Hypothalamus (tissue), 51 donors: ENCODE measurements at places on chromosomes 2 and 18.

DNA sequence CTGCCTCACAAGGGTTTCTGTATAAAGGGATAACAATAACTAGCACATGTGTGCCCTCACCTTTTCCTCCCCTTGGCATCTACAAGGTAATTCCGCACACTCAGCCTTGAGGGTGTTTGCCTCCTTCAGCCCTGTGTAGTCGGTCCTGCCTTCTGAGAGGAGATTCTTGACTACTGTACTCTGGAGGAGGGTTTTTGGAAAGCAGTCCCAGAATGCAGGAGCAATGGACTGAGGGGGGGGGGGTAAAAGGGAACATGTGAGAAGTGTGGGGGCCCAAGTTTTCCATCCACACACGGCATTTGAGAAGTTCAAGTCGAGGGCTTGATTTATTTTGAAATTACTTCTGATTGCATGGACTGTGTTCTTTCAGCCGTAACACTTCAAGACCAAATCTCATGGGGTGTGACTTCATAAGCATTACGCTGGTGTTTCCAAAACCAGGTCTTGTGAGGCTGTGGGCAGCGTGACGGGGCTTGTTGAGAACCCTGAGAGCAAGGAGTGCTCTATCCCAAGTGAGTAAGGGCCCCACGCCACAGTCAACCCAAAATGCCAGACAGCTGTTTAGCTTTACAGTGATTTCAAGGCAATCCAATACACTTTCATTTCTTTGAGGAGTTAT lies 198.7 kb upstream of the MEIS1 start:
- no peak for DNase-seq

GRCh38 chr2:197889041-197889440 lies 84.6 kb downstream of the PLCL1 start:
- no peak for DNase-seq

DNA sequence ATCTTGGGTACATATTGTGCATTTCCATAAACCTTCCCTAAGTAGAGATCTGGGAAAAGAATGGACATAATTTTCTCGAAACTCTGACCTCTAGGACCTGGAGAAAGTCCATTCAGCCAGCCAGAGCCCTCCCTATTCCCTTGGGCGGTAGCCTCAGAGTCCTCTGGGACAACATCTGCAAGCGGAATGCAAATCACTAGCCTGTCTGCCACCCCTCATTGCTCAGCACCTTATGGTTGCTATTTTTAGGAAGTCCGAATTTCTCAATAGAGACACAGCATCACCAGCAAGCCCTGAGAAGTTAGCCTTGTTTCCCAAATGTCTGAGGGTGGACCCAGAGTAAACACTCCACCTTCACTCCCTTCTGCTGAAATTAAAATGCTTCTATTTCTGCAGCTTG lies 17.6 kb upstream of the CD28 start:
- DNase-seq: no peak

GRCh38 chr2:23120161-23120560 lies 264.8 kb upstream of the KLHL29 start:
- no peak for DNase-seq

DNA sequence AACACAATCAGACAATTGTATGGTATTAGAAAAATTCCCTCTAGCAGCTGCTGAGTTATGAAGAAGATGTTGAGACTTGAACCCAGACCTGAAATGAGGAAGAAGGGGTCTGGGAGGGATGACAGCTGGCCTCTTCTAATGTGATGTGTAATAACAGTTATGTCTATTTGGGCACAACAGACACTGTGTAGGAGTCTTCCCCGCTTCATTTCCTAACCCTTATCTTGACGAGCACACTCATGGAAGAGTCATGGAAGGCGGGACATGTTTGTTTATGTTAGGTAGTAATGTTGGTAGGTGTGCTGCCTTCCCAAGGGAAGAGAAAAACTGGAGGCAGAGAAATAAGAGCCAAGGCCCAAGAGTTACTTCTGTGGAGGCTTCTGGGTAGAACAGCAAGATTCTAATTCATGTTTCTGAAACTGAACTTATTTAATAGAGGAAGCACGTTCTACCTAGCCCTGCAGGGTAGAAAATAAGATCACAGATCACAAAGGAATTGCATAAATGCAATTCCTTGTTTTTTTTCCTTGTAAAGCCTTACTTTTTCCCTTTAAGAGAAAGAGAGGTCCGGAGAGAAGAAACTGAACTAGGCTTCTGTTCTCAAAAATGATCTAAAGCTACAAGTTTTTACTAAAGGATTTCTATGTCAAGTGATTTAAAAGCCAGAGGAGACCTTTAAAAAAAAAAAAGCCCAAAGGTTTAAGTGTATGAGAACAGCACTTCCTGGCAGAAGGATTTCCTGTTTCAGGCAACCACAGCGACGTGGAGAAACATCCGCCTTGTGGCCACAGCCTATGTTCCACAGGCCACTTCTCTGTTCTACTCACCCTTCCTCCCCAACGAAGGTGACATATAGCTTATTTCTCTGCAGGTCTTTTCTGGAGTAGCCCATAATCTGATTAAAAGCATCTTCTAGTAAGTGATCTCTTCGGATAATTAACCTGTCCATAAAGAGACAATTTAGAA lies 68.5 kb upstream of the STK17B start:
- DNase-seq: no peak

DNA sequence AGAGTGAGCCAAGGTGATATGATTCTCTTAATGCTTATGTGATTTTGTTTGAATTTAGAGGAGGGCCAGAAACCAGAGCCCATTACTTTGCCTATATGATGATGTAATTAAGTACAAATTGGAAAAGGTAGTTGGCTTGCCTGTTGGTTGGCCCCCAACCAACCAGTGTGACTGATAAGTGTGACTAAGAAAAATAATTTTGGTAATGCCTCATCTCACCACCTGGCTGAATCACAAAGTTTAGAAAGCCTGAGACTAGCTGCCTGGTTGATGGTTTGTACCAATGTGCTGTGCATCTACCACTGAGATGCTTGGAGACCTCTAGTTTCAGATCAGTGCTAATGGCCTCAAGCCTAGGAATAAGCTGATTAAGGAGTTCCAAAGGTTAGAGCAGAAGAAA lies 338.7 kb downstream of the CDH2 start:
- DNase-seq: no peak

DNA sequence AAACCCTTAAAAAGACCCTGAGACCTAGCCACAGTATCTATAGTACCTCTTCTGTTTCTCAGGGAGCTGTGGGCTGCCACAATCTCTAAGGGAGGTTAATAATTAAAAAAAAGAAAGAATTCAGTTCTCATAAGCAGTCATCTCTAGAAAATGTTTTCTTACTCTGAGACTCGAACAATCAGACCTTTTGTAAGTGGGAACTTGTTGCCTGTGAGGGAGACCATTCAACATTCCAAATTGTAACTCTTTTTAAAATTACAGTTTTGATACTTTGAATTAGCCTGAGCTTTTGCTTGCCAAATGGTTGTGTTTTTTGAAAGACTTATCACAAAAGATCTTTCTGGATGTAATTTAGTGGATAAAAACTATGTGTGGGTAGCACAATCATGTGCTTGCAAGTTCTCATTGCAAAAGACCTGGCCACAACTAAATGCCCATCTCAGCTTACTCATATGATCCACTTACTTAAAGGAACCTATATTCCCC lies 33.3 kb downstream of the IL1R2 start:
- no peak for DNase-seq

DNA sequence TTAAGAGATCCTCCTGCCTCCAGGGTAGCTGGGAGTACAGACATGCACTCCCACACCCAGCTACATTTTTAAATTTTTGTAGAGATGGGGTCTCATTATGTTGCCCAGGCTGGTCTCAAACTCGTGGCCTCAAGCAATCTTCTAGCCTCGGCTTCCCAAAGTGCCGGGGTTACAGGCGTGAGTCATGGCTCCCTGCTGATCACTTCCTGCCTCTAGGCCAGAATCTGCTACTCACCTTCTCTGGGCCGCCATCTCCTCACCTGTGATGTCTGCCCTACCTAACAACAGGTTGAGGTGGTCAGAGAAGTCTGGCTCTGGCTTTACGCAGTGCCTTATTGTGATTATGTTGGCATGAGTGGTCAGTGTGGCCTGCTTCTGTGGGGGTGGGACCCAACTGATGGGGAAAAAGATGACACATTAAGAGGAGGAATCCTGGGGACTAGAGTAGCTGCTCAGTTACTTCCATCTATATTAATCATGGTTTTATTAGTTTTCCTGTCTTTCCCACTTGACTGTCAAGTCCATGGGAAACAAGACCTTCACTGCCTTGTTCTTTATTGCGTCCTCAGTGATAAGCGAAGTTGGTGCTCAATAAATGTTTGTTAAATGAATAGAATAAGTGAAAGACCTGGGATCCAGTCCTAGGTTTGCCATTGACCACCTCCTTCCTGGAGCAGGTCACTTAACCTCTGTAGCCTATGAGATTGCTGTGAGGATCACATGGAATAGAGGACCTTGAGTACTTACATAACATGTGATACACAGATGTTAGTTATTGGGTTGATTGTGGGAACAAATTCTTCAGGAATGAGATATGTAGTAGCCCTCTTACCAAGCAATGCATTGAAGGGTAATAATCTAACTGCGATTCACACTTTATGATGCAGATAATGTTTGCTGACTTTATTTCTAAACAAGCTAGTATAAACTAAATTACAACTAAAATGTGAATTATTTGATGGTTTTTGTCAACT lies 15.7 kb downstream of the KCTD1 start:
- no peak for DNase-seq

- DNase-seq: no peak
Observed at GRCh38 chr2:179044500-179044899, 5.4 kb downstream of the CCDC141 start.

GRCh38 chr2:174572556-174572955 lies 25.0 kb downstream of the WIPF1 start:
- no peak for DNase-seq

- DNase-seq: no peak
Observed at GRCh38 chr2:19543663-19544383, 185.4 kb upstream of the OSR1 start.

GRCh38 chr18:63213331-63213900 lies 106.2 kb downstream of the BCL2 start:
- DNase-seq: no peak

GRCh38 chr2:112463256-112463655 lies 18.7 kb upstream of the TTL start:
- no peak for DNase-seq

DNA sequence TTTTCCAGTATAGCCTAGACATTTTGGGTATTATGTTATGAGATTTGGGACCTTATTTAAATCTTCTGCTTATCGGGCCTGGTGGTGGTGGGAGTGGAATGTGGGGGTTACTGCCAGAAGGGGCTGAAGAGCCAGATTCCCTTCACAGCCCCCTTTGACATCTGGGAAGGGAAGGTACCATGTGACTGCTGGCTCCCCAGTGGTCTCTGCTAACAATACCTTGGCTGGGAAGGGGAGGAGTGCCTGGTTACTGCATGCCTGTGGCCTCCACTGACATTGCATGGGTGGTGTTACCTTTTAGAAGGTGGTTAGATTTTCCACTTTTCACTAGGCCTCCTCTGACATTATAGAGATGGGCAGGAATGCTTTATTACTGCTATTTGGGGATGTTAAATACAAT lies 8.0 kb downstream of the ATP9B start:
- no peak for DNase-seq

GRCh38 chr18:44835703-44836102 lies 155.0 kb downstream of the SETBP1 start:
- DNase-seq: no peak

DNA sequence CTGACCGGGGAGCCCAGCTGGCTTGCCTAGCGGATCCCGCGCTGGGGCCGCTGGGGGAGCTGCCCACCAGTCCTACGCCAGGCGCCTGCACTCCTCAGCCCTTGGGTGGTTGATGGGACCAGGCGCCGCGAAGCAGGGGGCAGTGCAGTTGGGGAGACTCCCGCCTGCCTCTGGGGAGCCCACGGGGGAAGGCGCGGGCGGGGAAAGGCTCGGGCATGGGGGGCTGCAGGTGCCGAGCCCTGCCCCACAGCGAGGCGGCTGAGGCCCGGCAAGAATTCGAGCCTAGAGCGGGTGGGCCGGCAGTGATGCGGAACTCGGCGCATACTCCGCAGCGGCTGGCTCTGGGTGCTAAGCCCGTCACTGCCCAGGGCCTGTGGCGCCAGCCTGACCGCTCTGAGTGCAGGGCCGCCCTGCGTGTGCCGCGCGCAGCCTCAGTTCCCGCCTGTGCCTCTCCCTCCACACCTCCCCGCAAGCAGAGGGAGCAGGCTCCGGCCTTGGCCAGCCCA lies 249.1 kb upstream of the TEKT4 start:
- DNase-seq: no peak

DNA sequence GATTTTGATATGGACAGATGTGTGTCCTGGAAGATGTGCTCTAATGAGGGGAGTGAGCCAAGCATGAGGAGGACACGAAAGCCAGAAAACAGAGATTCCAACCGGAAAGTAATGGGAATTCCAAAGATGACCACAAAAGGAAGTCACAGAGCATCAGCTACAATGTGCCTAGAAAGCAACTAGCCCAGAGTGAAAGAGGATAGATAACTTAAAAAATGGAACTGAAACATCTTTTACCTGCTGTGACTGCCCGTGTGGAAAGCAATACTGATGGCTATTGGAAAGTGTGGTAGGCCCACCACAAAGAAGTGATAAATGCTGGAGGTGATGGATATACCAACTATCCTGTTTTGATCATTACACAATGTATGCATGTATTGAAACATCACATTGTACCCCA lies 21.6 kb downstream of the DNMT3A start:
- DNase-seq: no peak

DNA sequence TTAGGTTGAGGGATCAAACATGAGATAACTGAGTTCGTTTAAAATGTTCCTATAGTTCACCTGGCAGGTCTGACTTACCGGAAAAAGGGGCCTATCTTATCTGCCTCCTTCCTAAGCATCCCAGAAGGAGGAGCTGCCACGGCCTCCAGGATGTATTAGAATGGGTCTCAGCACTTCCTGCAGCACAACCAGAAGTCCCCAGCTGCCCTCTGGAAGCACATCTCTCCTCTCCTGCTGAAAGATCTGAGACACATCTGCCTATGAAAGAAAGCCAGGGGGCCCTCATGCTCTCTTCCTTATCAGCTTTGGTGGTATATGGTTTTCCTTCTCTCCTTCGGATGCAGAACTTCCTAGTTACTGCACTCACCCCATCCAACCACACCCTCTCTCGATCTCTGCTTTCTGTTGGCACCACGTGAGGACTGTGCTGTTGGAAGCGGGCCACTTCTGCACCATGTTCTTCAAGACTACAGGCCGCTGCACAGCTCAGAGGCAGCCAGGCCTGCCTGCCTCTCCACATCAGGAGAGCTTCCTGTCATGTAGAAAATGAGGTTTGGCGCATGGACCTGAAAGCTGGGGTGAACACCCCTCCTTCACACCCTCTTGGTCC lies 6.5 kb downstream of the IGFBP5 start:
- no peak for DNase-seq

- no peak for DNase-seq
Observed at GRCh38 chr2:207501802-207502576, 27.8 kb upstream of the CREB1 start.

- no peak for DNase-seq
Observed at GRCh38 chr2:98369710-98370239, 23.5 kb downstream of the CNGA3 start.

DNA sequence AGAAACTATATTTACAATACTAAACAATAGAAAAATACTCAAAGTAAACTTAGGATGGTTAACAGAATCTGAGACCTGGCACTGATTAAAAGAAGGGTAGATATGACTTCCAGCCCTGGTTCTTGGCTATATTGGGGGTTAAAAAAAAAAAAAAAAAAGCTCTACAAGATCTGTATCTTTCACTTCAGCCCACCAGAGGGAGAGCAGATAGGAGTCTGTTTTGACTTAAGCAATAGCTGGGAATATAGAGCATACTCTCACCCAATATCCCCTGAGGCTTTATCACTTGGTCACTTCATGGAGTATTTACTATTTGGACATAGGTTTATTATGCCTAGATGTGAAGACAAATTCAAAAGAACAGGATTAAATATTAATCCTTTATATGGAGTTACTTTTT lies 598.9 kb upstream of the LINC00305 start:
- no peak for DNase-seq

- peak; percentile 68 for DNase-seq
Observed at GRCh38 chr2:44981714-44982108, 27.5 kb downstream of the SIX2 start.
